Thymus (tissue), 14 donors: ENCODE measurements at places on chromosomes 5 and 9. TPM values are rescaled to one million over a fixed set of nuclear protein-coding genes. Genes with fewer than 3 reads are reported as not detected.

Gene SPINK13
- 1.1 TPM for polyA plus RNA-seq

Gene GRM6
- polyA plus RNA-seq: 0.02 TPM

Gene LHX3
- polyA plus RNA-seq: 0.23 TPM

Gene IGIP
- 9.2 TPM for polyA plus RNA-seq

Gene NOTCH1
- polyA plus RNA-seq: 15.9 TPM

Gene GABRA1
- 0.66 TPM for polyA plus RNA-seq

Gene IPO11
- polyA plus RNA-seq: 12.2 TPM
